ENCODE measurements at places on chromosomes 11 and 22. TPM values are rescaled to one million over a fixed set of nuclear protein-coding genes. Genes with fewer than 3 reads are reported as not detected.

The STIM1 gene
- 94.9 TPM for total RNA-seq

The RAG1 gene
- not detected for total RNA-seq

The LSP1 gene
- total RNA-seq: 232 TPM

The RASSF10 gene
- total RNA-seq: not detected

The KRTAP5-7 gene
- total RNA-seq: not detected

DNA sequence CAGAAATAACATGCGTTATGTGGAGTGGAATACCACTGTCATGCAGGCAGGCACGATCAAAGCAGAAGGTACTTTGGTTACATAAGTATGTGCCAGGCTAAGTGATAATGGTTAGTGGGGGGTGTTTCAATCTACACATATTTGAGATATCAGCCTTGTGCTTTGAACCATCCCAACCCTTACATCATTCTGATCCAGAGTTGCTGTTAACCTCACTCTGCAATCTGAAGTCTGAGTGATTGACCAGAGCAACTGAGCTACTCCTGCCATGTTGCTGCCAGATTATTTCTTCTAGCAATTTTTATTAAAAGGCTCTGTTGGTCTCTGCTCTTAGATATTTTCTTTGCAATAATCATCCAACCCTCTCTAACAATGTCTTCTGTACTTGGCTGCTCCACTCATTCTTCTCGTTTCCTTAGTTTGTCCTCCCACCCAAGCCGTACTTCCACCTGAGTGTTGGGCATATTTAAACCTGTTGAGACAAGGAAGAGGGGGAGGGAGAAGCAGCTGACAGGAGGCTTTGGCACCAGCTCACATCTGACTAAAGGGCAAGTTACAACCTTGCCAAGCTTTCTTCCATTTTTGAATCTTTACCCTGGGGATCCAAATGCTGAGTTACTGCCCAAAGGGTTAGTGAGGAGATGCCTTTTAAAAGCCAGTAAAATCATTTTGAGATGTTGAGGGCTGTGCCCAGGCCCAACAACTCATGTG is 114.1 kb upstream of the SESN3 start:
- DNase-seq: no peak

- no peak for DNase-seq
These were observed 24.1 kb downstream of the ETS1 start for GRCh38 chr11:128563308-128563707.

DNA sequence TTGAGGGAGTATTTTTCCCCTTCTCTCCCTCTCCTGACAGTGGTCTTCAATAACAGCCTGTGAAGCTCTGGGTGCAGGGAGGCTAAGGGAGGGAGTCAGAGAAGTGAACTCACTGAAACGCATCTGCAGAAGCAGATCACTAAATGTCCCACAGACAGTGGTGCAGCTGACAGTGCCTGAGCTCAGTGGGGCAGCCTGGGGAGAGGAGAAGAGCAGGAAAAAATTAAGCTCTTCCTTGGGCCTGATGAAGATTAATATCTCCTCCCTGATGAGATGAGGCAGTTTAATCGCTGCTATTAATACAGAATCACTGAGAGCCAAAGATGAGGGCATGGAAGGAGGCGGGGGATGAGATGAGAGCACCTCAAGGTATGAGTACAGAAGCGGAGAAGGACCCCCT is 180.8 kb downstream of the LARGE1 start:
- no peak for DNase-seq

- peak; percentile 30 for DNase-seq
These were observed 25.7 kb downstream of the ARHGAP1 start for GRCh38 chr11:46674463-46675287.

DNA sequence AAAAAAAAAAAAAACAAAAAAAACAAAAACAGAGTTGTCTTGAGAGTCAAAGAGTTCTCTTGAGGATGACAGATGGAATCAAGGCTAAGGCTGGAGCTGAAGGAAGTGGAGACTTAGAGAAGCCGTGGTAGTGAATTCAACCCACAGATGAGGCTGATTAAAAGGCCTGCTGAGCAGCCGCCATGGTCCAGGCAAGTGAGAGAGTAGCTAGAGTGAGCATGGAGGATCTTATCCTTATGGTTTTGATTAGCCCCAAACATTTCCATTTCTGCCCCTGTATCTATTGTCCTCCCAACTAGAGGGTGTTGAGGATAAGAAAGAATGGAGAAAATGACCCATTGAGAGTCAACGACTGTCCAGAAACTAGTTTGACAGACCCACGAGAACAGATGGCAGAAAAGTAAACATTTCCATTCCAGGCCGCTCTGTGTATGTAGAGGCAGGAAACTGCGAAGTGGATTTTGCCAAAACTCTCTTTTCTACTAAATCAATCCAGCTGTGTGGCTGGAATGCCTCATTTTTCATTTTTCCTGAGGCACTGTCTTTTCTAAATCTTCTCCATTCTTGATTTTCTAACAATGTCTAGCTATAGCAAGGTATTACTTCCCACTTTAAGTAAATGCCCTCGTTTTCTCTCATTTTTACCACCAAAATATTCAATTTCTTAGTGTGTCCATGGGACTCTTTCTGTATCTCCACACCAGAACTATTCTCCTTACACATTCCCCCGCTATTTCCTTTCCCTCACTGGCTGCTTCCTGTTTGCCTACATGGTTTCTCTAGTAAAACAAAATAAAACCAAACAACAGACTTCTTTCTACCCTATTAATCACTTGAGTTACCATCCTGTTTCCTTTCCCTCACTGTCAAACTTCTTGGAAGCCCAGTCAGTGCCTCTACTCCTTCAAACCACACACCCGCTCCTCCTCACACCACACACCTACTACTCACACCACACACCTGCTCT is 5.4 kb upstream of the MMP8 start:
- DNase-seq: no peak

DNA sequence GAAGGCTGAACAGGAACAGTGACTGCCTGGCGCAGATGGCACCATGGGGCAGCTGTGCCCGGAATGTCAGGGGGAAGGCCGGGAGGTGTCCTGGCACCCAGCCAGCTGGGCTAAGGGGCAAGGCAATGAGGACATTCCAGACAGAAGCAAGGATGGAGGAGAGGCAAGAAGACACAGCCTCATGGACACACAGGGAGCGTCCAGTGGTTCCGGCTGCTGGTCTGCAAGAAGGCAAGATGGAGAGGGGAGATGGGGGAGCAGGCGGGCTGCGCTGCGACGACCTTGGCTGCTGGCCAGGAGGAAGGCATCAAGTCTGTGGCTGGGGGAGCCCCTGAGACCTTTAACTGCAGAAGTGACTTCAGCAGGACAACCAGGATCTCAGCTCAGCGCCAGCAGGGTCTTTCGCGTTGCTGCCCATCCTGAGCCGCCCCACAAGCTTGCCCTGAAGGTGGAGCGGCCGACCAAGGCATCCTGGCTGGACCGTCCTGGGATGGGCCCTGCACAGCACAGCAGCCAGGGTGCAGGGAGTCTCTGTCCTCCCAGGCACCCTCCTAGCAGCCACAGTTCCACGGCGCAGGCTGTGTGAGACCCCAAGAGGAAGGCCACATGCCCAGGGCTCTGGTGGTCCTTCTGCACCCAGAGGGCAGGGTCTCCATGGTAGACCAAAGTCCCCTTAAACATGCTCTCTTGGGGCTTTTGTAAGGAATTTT is 531.7 kb downstream of the BRD1 start:
- no peak for DNase-seq
